ENCODE measurements at places on chromosomes 1 and 21.

DNA sequence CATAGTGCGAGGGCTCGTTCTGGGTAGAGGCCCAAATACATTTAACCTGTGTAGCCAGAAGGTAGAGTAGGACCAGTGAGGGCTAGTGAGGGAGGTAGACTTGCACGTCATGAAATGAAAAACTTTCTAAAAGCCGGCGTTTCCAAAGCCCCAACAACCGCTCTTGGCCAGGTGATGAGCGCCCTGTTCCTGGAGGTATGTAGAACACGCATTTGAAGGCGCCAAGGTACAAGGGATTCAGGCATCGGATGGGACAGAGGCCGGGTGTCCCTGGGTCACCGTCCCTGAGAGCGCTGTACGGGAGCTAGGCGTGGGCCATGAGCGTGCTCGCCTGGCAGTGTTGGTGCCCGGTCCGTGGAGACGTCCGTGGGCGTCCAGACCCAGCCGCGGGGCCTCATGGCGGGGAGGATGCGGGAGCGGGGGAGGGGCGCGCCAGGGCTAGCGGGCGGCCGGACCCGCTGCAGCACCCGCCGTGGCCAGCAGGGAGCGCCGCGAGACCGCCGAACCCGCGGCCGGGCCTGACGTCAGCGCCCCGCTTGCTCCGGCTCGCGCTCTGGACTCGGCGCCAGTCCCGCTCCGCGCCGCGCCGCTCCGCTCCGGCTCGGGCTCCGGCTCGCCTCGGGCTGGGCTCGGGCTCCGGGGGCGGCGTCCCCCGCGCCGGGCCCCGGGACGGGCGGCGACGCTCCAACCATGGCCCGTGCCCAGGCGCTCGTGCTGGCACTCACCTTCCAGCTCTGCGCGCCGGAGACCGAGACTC is at the start of gene PTPRU:
Gene PTPRU (plus strand): TSS at position 568 of the 757 bp plus-strand sequence. CDS start 123 bp downstream, at position 691.
- DNase-seq = peak; percentile 24

GRCh38 chr1:25360596-25361581 is 22.8 kb downstream of the TMEM50A start:
- DNase-seq = no peak

DNA sequence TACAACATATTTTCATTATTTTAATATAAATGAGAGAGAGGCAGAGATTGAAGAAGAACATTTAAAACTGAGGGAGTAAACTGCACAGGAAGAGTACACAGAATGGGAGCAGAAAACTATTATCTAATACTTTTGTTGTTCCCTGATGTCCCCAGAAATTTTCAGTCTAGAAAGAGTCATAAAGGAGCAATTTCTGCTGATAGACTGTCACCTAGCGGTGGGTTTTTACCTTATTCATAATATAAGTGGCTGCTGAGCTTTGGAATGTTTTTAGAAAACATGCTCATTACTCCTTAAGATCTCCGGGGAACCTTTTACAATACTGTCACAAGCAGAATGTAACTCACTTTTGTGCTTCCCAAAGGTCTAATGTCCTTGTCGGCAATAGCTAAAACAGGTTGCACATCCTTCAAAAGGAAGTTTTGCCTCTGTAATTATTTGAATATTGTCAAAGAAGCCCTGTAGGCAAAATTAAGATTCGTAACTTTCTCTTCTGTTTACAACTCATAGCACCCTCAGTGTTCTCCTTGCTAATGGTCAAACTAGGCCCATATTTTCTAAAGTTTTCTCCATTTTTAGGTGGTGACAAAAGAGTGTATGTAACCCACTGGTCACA is 4.9 kb upstream of the NPL start:
- DNase-seq = no peak

GRCh38 chr1:74222701-74223100 is 12.5 kb upstream of the TNNI3K start:
- no peak for DNase-seq

DNA sequence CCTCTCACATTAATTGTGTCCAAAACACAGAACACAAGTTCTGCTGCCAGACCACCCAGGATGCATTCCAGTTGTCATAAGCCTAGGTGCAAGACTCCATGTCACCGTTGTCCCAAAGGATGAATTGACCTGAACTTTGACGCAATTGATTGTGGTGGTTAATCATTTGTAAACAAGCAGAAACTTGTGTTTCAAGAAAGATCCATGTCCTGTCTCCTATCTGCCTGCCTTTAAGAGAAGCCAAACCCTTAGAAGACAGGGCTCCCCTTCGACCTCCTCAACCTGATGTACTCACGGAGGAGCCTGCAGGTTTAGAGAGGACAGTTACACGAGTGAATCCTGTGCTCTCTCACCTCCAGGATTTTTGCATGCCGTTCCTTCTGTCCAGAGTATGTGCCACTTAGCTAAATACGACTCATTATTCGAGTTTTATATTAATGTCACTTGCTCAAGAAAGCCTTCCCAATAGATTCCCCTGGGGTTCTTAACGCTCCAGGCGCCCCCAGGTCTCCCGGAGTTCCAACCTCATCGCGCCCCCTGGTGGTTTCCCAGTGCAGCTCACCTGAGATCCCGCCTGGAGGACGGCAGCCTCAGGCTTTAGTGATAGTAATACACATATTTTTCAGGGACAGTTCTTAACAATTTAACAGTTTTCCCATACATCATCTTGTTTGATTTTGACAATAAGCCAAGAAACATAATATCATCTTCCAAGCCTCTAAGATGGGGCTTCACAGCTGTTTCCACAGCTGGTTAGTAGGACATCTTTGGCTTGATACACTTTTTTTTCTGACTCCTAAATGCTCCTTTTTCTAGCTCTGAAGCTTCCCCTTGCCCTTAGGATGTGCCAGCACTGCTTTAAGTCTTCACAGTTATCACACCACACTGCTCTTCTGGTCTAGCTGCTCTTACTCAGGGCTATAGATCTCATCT is 2.4 kb upstream of the C8B start:
- DNase-seq = no peak

DNA sequence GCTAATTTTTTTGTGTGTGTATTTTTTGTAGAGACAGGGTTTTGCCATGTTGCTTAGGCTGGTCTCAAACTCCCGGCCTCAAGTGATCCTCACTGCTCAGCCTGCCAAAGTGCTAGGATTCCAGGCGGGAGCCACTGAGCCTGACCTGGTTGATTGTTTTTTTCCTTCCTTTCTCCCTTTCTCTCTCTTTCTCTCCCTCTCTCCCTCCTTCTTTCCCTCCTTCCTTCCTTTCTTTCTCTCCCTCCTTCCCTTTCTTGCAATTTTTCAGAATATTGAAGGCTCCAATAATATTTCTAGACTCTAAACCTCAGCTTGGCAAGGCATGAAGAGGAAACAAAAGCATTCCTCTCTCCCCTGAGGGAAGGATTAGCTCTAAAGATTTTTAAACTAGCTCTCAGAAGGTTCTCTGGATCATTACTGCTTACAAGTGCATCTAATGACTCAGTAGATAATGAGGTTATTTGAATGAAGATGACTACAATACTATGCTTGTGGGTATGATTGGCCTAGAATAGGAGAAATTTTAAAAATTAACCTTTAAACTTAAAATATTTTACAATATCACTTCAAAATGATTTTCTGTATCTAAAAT is 68.5 kb upstream of the GADD45A start:
- no peak for DNase-seq

- DNase-seq = no peak
Observed at GRCh38 chr1:233432916-233433315, 105.4 kb downstream of the MAP3K21 start.

- DNase-seq = no peak
Observed at GRCh38 chr1:103069201-103069600, 39.1 kb downstream of the COL11A1 start.

- no peak for DNase-seq
Observed at GRCh38 chr1:47226121-47226838, 5.7 kb downstream of the TAL1 start.

GRCh38 chr1:10019561-10019960 is 13.2 kb upstream of the UBE4B start:
- DNase-seq = no peak

DNA sequence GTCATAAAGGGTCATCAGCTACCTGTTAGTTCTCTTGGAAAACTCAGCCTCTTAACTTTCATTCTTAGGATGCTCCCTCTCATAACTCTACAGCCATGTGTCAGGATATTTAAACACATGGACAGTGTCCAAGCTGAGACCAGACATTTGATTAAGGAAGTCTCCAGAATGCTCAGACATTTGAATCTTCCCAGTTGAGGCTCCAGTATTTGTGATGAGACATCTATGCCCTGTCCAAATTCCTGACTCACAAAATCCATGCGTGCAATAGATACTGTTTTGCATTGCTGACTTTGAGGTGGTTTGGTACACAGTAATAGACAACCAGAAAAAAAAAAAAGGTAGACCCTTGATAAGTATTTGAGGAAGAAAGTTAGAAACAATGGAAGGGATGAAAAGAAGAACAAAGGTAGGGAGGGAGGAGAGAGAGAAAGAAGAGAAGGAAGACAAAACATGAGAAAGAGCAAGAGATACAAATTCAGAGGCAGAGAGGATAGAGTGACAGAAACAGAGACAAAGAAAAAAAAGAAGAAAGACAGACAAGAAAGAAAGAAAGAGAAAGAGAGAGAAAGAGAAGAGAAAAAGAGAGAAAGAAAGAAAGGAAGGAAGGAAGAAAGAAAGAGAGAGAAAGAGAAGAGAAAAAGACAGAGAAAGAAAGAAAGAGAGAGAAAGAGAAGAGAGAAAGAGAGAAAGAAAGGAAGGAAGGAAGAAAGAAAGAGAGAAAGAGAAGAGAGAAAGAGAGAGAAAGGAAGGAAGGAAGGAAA is 275.5 kb upstream of the PRMT6 start:
- no peak for DNase-seq

DNA sequence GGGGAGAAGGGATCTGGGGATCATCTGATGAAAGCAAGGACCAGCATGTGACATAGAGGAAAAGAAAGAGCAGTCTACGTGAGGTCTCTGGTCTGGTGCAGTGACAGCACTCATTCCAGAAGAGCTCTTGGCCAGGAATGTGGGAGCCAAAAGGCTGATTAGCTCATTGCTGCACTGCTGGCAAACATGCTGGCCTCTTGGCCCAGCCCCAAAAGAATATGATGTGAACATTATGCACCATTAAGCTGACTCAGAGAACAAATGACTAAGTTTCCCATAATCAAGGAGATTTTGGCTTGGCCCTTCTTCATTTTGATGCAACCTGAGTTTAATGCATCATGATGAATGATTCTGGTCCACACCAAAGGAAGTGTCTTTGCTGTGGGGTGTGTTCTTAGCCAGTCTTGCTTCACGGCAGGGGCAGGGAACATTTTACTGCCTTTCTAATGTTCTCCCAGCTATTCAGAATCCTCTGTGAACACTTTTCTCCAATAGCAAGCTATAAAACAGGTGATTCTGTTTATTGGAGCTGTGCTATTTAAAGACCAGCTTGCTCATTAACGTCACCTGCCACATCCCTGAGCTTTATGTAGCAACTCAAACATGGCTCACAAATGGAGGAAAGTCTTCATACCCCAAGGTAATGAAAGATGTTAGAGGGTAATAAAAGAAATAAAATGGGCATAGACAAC is 55.1 kb downstream of the PCBP3 start:
- no peak for DNase-seq

Data from stimulated activated CD4-positive, alpha-beta T cell treated with anti-CD3 and anti-CD28 coated beads, TNF-alpha, amount 100 ng/mL, for 1 hour (primary cell).